ENCODE measurements at places on chromosomes 12 and 14.

- no peak for DNase-seq
These were observed 57.7 kb downstream of the RESF1 start for GRCh38 chr12:32016680-32017482.

GRCh38 chr14:39180553-39180952 lies 5.5 kb downstream of the PNN start:
- no peak for DNase-seq

DNA sequence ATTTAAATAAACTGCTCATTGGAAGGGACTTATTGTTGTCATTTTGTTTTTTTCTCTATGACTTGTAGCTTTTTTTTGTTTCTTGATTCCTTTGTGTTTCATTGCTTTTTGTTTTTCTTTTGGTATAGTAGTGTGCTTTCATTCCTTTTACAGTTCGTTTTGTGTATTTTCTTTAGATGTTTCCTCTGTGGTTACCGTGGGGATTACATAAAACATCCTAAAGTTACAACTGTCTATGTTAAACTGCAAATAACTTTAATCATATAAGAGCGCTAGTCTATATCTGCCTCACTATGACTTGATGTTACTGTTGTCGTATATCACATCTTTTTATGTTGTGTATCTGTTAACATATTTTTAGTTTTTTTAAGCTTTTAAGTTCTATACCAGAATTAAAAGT lies 86.9 kb downstream of the ATF7IP start:
- no peak for DNase-seq

GRCh38 chr14:48963231-48963790 lies 622.9 kb downstream of the RPS29 start:
- no peak for DNase-seq

All from heart right ventricle (tissue), 16 donors.